ENCODE measurements at places on chromosomes 3 and 15.

- peak; percentile 67 for DNase-seq
Observed at GRCh38 chr3:153209596-153209995, 47.6 kb downstream of the RAP2B start.

GRCh38 chr15:99433026-99433756 is 132.6 kb upstream of the MEF2A start:
- no peak for DNase-seq

DNA sequence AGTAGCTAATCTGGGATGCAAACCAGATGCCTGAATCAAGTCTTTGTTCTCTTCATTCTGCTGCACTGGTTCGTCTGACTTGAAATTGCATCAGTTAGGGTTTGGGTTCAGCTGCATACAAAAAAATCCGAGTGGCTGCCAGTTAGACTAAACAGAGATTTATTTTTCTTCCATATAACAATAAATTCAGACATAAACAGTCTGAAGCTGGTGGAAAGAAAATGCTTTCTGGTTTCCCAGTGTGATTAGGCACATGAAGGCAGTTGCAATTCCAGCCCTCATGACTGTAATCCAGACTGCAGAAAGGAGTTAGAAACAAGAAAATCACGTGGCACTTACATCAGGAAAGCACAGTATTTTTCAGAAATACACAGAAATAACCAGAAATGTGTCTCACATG is 930.7 kb downstream of the MCTP2 start:
- peak; percentile 12 for DNase-seq

- DNase-seq, result no peak
Observed at GRCh38 chr3:189954733-189955665, 165.7 kb downstream of the P3H2 start.

- DNase-seq, result no peak
Observed at GRCh38 chr3:59339818-59340217, 290.0 kb upstream of the CFAP20DC start.

- no peak for DNase-seq
Observed at GRCh38 chr3:193499136-193499770, 55.4 kb downstream of the ATP13A4 start.

DNA sequence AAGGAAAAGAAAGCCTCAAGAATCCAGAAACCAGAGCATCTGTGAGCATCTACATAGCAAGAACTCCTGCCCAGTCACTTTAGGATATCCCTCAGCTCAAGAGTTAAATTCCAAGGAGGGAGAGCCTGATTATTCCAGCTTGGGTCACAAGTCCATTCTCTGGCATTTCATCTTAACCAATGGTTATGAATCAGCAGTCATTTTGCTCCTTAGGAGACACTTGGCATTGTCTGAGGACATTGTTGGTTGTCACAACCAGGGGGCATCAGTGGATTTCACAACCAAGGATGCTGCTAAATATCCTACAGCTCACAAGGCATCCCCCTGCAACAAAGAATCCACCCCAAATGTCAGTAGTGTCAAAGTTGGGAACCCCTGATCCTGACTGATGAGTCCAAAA is 51.0 kb upstream of the LMCD1 start:
- DNase-seq, result no peak

DNA sequence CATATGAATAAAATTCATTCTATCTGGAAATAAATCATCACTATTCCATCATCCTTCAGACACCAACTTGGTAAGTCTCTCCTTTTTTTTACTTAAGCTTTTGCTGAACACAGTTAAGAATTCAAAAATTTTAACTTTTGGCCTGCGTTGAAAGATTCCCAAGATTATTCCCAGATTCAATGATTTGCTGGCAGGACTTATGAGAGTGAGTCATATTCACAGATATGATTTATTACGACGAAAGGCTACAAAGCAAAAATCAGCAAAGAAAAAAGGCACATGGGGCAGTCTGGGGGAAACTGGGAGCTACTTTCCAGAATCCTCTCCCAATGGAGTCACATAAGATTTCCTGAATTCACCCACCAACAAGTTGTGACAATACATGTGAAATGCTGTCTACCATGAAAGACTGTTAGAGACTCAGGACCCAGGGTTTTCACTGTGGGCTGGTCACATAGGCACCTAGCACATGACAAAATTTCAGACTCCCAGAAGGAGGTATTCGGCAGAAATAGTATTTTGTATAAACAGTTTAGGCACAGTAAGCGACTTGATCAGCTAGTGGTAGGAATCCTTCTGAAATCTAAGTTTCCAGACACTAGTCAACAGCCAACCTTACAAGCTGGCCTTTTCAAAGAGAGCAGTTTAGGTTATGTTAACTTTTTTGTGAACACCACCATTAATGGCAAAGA is 82.1 kb downstream of the DLG1 start:
- DNase-seq, result peak; percentile 81

GRCh38 chr15:57069423-57069822 is 151.0 kb downstream of the TCF12 start:
- DNase-seq, result no peak

GRCh38 chr15:74723754-74724334 is 1.5 kb downstream of the CYP1A1 start:
- DNase-seq, result peak; percentile 35

DNA sequence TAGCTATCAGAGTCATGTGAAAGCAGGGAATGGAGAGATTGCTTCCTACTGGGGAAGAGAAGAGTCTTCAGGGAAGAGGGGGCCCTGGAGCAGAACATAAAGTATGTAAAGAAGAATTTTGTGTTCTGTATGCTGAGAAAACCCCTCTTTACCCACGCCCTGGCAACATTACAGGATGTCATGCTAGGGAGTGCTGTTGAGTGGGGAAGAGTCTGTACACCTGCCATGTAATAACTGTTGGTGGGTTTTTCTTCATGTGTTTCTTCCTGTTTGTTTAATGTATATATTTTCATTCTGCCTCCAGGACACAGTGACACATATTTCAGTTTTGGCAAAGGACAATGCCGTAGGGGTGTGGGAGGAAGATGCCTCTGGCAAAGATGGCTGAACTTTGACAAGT is 122.8 kb upstream of the LPP start:
- DNase-seq, result no peak

DNA sequence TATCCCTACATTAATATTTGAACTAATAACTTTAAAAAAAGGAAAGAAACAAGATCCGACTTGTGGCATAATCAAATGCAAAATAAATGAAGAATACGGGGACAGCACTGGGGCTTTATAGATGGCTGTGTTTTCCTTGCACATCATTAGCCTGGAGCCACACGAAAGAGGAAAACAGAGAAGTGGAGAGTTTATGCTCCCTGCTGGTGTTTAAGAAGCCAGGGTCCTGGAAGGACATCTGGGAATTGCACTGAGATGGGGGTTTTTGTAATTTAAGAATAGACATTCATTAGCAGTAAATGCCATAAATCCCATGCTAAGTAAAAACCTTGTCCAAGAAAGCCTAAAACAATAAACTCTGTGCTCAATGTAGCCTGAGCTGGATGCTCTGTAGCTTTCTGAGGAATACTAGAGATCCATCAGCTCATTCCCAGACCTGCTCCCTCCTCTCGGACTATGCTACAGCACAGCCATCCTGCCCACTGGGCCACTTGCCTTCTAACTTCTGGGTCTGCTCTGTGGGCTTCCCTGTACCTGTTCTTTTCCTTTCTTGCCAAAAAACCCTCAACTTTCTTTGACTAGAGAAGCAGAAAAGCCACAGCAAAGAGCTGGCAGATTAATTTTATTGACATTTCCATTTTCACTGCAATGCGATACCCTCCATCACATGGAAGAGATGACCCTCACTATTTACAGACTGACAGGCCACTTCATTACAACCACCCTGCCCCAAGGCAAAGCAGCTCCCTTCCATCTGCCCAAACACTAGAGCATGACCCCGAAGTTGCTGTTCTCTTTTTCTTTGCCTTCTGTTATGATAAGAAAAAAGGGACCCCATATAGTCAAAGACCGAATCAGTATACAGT is 62.3 kb downstream of the MEIS2 start:
- DNase-seq, result no peak

DNA sequence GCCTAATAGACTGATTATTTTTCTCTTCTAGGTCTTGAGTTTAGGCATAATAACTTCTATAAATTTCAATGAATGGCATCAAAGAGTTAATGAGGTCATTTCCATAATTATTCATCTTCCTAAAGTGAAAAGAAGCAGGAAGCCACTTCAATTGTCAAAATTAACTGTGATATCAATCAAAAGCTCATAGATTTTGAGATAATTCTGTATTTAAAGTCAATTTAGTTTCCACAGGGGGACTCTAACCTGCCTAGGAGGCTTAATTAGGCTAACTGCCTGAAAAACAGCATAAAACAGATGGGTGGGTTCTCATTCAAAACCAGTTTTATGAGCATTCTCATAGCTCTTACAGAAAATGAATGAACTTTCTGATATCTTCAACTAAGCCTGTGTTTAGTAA is 177.8 kb downstream of the OTOL1 start:
- no peak for DNase-seq

DNA sequence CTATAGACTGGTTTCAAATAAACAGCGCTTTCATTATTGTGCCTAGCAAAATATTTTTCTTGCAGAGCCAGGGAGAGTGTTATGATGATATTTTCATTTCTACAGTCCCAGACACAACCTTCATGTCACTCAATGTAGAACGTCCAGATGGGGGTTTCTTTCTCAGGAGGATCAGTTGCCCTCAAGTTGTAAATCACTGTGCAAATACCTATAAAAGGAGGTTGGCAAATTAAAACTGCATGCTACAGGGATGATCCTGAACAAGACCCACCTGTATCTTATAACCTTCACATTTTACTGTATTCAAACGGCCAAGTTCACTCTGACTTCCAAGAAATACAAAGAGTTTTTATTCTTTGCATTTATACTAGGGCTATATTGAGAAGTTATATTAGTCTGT is 486.0 kb downstream of the EDEM1 start:
- no peak for DNase-seq

DNA sequence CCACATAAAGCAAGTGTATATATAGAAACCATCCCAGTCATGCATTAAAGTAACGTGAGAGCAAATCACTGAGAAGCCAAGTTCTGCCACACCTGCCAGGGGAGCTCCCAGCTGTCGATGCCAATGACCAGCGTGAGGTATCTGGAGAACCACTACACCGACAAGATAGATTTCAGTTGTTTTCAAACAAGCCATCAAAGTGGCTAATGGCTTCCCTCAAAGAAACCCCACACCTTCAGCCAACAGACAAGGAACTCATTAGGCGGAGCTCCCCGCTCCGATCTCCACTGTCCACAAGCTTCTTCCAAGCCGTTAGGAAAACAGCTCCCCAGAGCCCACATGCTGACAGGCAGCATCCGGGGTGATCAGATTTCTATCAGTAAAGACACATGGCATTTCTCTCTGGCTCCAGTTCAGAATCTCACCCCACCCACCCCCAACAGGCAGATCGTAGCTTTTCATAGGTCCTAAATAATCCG is 54.2 kb upstream of the SPATA12 start:
- DNase-seq, result no peak

- no peak for DNase-seq
Observed at GRCh38 chr3:40333416-40333815, 23.9 kb downstream of the EIF1B start.

GRCh38 chr3:58857402-58857801 is 190.8 kb upstream of the FAM3D start:
- no peak for DNase-seq

DNA sequence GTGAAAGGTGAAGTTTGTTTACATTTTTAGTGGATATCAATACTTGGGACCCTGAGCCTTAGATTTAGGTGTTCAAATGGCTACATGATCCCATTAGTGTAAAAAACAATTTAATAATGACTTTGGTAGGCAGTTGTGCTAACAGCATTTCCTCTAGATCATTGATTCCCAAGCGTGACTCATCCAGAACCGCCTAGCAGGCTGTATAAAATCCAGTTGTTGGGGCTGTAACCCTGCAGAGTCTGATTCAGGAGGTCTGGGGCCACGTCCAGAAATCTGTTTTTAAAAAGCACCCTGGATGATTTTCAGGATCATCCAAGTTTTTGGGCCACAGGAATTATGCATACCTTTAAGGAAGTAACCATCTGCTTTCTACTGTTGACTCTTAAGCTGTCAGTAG is 156.4 kb downstream of the TP63 start:
- peak; percentile 24 for DNase-seq

DNA sequence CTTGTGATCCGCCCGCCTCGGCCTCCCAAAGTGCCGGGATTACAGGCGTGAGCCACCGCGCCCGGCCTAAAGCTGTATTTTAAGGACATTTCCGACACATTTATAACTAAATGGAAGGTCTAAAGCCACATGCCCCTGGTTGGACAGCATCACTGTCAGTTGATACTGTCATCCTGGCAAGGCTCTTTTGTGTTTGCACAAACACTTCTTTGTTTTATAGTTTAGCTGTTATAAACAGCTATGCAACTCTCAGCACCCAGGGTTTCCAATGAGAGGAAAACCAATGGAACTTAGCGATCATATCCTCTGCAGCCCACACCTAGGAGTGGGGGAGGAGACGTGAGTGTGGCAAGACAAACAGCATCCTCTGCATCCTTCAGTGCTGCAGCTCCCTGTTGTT is 19.7 kb downstream of the NIPA1 start:
- DNase-seq, result no peak

- no peak for DNase-seq
Observed at GRCh38 chr3:58141766-58142345, 68.9 kb downstream of the DNASE1L3 start.

DNA sequence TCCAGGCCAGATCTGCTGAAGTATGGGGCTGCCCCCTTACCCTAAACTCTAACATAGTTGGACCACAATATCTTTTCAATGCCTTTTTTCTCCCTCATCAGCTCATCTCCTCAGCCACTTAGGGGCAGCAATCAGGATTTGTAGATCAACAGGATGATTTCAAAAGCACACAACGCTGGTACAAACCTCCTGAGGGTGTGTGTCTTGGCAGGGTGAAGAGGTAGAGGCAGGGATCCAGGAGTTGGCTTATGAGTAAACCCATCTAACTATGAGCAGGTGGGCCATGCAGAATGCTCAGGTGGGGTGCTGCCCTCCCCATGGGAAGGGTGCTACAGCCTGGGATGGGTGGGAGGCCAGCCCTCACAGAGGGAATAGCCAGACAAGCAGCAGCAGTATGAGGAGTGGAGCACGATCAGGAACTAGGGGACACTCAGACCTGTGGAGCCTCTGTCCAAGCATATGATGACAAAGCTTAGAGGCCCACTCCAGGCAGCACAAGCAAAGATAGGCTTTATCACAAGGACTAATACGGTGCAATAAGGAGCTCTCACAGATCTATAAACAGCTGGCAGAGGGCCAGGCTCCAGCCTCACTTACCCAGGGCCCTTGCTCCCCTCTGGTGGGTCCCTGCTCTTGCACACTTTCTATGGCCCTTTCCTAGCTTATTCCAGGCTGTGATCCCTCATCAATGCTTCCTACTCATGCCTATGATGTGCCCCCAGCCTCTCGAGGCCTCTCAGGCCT is 32.2 kb downstream of the IL20RB start:
- DNase-seq, result no peak

DNA sequence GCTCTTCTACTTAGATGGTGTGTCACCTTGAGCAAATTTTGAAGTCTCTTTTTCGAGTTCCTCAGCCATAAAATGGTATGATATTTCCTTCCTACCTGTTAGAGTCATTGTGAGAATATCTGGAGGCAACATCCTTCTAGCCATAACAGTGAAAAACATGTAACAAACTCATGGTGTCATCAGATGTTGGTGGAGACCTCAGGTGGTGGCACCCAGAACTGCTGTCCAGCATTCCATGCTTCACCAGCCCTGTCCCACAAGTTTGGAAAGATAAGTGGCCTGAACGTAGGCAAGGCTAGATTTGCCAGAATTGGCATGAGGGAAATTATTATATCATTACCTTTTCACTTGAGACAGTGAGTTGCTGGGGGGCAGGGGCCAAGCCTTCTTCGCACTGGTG is 30.4 kb downstream of the GASK1A start:
- no peak for DNase-seq

GRCh38 chr3:58358092-58358491 is 25.4 kb downstream of the PXK start:
- no peak for DNase-seq

All from HCEC 1CT (cell line).